ENCODE measurements at places on chromosomes 12 and 14.

DNA sequence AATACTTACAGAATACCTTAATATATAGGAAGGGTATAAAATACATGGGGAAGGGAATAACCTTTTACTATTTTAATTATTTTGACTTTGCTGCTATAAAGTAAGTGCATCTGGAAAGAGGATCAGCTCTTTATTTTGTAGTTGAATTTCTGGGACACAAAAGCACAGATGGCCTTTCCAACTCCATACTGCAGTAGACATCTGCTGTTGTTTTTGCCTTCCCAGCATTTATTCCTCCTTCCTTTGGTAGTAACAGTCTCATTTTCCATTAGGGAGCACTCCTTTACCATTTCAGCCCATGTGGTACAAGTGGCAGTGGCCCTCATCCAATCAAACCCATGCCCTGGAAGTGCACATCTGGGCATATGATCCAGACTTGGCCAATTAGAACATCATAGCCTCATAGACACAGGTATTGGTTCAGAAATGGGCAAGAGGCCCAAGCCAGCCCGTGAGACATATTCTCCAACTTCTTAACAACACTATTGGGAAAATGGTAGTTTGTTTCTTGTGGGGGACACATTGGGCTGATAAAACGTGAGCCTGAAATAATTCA is 64.8 kb upstream of the YARS2 start:
- DNase-seq: no peak

- no peak for DNase-seq
Observed at GRCh38 chr14:21095430-21096205, 2.8 kb downstream of the ZNF219 start.

DNA sequence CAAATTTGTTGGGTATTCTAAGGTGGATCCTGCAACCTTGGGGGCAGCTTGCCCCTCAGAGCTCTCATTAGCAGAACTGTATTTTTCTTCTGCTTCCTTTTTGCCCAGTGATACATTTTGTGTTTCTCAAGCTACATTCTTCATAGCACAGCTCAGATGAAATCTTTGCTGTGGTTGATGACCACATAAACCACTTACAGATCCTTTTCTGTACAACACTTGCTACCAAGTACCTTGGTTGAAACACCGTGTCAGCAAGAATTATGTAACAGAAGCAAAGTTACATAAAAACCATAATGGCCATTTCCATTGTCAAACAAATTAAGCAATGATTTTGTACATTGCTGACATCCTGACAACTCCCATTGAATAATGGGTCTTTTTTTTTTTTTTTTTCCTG is 9.7 kb upstream of the PLBD1 start:
- DNase-seq: no peak

DNA sequence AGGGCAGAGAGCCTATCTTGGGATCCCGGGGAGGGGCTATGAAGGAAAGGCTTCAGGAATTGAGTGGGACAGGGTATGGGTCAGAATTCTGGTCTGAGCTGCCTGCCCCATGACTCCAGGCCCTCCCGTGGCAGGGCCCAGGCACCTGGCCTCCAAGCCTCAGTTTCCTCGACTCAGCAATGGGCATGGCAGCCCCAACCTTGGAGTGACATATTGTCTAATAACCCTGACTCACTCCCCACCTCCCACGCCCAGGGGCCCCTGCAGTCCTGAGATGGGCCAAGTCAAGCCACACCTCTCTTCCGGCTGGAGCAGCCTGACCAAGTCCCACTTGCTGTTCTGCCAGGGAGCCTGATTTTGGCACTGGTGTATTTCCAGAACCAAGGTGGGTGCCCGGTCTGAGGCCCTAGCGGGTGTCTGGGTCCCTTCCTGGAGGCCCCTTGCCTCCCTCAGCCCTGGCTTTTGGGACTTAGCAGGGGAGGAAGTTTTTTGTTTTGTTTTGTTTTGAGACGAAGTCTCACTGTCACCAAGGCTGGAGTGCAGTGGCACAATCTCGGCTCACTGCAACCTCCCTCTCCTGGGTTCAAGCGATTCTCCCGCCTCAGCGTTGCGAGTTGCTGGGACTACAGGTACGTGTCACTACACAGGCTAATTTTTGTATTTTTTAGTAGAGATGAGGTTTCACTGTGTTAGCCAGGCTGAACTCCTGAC is 40.3 kb upstream of the RCOR1 start:
- no peak for DNase-seq

GRCh38 chr12:6834873-6835272 is 5.9 kb upstream of the GNB3 start:
- DNase-seq: no peak

DNA sequence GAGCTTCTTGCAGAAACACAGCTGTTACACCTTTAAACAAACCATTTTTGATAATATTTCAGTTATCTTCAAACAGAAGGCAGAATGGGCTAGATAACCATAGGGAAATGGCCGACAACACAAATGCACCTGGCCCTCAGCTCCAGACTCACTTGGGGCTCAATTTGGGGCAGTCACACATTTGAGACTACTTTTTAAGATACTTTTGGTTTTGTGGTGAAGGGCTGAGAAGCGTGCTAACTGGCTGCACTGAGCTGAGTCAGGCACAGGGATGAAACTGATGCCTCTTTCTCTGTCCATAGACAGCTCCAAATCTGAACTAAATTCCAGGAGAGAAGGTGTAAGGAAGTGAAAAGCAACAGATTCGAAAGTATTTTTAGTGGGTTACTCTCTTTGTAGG is 18.5 kb upstream of the GRIP1 start:
- DNase-seq: no peak

- no peak for DNase-seq
Observed at GRCh38 chr12:108379823-108380222, 40.7 kb upstream of the CMKLR1 start.

- DNase-seq: no peak
Observed at GRCh38 chr12:109934026-109934425, 34.0 kb downstream of the TCHP start.

DNA sequence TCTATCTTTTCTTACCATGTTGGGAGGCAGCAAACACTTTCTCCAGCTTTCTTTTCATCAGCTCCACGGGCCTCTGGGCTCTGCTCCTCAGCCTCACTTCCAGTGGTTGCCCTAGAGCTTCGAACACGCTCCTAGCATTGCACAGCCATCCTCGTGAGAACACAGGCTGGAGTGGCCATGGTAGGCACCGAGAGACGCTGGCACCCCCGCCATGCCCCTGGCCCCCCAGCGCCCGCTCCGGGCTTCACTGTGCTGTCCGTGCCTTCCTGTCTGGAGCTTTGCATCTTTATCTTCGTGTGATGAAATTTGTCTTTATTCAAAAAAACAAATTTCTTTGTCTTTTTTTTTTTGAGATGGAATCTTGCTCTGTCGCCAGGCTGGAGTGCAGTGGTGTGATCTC is 352.2 kb downstream of the TMEM121 start:
- DNase-seq: no peak

GRCh38 chr14:102408724-102409123 is 46.0 kb downstream of the TECPR2 start:
- no peak for DNase-seq

Data from vagina (tissue), 2 donors.